ENCODE measurements at places on chromosomes 11 and 22.

DNA sequence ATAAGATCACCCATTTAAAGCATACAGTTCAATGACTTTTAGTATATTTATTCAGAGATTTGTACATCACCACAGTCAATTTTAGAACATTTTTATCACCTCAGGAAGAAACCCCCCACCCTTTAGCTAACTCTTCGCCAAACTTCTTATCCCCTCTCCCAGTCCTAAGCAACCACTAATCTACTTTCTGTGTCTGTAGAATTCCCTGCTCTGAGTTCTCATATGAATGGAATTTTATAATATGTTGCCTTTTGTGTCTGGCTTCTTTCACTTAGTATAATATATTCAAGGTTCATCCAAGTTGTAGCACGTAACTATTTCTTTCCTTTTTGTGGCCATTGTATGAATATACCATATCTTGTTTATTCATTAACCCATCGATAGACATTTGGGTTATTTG lies 3.6 kb downstream of the ANKRD13D start:
- no peak for DNase-seq

DNA sequence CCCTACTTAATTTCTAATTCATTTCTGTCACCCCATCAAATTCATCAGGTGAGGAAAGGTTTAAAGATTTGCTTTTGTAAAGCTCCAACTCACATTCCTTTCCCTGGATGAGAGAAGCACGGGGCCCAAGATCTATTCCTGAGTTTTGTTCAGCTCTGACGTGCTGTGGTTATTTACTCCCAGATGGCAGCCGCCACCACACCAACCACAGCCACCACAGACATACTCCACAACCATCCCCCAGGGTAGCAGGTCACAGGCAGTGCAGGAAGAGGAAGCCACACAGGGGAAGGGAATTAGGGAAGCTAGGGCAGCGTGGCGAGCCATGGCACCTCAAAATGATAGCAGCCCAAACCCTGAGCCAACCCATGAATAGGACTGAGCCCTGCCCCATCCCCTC lies 63.5 kb upstream of the CSNK2A3 start:
- DNase-seq = no peak

- DNase-seq = no peak
Observed at GRCh38 chr11:41935241-41935640, 475.8 kb upstream of the LRRC4C start.

DNA sequence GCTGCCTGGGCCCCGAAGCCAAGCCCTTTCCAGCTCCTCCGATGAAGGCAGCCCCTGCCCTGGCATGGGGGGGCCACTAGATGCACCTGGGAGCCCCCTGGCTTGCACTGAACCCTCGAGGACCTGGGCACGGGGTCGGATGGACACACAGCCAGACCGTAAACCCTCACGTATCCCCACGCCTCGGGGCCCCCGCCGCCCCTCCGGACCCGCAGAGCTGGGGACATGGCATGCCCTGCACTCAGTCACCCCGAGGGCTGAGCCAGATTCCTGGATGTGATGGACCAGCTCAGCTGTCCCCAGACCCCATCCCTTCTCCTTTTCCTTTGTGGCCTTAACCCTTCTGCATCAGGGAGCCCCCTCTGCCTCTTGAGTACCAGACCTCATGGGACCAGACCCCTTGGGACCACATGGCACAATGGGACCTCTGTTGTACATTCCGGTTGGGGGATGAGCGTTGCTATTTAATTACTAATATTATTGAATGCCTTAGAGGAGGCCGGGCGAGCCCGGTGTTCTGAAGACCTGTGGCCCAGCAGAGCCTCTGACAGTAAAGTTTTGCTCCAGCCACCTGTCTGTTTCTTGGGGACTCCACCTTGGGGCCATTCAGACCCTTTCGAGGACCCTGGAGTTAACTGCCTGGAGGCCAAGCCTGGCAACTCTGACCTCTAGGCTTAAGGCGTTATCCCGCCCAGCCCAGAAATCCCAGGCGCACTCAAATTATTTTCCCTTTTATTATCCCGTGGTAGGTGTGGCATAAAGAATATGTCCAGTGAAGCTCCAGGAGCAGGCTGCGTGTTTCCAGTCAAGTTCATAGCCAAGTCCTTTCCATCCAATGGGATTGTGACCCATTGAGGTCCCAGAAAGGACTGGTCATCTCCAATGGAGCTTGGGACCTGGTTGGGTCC lies 3.0 kb downstream of the RASL10A start:
- no peak for DNase-seq

- DNase-seq = no peak
Observed at GRCh38 chr11:19730373-19730772, 17.7 kb downstream of the NAV2 start.

- DNase-seq = no peak
Observed at GRCh38 chr11:46914910-46915309, 3.4 kb downstream of the LRP4 start.

GRCh38 chr11:9643751-9644150 lies 20.1 kb upstream of the SWAP70 start:
- no peak for DNase-seq

DNA sequence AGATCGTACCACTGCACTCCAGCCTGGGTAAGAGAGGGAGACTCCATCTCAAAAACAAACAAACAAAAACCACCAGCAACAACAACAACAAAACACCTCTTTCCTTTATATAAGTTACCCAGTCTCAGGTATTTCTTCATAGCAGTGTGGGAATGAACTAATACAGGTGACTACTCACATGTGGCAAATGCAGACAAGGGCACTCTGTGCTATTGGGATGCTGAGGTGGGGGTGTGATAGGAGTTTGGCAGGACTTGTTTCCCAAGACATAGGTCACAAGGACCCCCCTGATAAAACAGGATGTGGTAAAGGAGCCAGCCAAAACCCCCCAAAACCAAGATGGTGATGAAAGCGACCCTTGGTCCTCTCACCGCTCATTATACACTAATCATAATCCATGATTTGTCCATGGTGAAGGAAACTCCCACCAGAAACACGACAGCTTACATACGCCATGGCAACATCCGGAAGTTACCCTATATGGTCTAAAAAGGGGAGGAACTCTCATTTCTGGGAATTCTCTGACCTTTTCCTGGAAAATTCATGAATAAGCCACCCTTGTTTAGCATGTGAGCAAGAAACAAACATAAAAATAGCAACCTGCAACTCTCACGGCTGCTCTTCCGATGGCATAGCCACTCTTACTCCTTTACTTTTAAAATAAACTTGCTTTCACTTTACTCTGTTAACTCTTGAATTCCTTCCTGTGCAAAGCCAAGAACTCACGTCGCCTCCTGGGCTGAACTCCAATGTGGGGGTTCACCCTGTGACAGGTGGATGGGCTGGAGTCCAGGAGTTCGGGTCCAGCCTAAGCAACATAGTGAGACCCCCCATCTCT lies 18.8 kb upstream of the INCENP start:
- DNase-seq = no peak

DNA sequence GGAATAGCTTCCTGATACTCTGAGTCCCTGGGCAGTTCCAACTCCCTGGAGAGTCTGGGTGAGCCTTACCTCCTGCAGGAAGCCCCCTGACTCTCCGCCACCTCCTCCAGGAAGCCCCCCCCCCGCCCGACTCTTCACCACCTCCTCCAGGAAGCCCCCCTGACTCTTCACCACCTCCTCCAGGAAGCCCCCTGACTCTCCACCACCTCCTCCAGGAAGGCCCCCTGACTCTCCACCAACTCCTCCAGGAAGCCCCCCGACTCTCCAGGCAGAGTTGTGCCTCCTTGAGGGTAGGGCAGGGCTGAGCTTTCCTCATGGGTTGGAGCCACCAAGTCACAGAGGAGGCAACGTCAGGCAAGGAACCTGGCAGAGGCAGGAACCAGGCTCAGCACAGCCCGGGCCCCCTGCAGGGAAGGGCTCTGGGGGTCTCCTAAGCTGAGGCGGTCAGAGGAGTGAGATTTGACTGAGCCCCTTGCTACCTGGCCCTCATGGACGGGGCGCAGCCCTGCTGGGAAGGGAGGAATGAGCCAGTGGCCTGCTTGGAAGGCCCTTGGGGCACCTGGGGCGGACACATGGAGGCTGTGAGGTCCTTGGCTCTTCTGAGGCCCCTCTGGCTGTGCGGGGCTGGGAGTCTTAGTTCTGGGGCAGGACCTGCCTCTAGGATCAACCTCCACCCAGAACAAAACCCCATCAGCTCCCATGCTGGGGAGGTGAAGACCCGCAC lies 18.1 kb downstream of the MRGPRG start:
- DNase-seq = no peak

DNA sequence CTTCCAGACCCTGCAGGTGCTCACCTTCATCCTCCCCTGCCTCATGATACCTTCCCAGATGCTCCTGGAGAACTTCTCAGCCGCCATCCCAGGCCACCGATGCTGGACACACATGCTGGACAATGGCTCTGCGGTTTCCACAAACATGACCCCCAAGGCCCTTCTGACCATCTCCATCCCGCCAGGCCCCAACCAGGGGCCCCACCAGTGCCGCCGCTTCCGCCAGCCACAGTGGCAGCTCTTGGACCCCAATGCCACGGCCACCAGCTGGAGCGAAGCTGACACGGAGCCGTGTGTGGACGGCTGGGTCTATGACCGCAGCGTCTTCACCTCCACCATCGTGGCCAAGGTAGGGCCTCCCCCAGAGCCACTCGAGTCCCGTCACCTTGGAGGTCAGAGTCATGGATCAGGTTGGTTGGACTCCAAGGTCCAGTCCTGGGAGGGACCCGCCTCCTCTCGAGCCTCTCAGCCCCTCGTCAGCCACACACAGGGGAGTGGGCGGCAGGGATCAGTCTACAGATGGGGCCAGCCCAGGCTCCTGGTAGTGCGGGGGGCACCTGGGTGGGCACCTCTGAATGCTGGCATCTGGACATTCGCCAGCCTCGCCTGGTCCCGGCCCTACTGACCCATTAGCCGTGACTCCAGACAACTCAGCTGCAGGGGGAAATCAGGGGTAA lies 34.8 kb upstream of the SLC22A12 start:
- no peak for DNase-seq

GRCh38 chr22:38554281-38554680 lies 15.7 kb downstream of the DMC1 start:
- DNase-seq = no peak

DNA sequence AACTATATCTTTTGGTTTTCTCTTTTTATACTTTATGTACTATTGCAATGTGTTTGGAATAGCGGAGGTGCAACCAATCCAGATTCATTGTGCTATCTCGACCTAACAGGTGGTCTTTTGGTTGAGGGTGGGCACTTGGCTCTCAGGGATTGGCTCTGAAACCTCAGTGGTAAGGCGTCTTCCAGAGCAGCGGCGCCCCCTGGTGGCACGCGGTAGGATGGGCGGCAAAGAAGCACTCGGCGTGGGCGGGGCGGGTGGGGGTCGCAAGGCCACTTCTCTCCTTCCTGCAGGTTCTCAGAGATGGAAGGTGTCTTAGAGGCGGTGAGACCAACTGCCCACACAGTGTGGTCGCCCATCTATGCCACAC lies 19.2 kb upstream of the PLET1 start:
- DNase-seq = no peak

DNA sequence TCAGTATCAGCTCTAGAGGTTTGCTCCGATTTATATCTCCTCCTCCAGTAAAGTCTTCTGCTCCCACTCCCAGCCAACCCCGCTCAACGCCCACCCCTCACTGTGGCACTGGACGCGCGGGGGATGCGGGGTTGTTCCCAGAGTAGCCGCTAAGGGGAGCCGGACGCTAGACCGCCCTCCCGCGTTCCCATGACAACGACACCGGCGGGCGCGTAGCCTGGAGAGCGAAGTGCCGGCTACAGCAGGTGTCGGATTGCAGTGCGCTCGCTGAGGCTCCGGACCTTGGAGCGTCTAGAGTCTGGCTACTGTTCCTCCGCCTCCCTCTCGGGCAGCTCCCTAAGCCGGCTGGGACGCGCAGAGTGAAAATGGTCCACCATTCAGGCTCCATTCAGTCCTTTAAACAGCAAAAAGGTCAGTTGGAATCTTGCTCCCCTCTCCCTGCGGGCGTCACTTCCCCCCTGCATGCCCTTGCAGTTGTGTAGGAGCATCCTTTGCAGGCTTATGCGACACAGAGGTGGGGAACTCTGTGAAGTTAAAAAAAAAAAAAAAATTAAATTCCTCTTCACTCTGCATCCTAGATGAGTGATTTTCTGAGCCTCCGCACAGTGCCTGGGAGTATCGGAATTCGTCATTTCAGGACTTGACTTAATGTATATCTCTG lies at the start of gene ANO3:
Gene ANO3 (plus strand): TSS at position 220 of the 661 bp plus-strand sequence. CDS start 146 bp downstream, at position 366.
- peak; percentile 87 for DNase-seq

- no peak for DNase-seq
Observed at GRCh38 chr11:1308743-1309497, 512 bp downstream of the TOLLIP start.

- DNase-seq = no peak
Observed at GRCh38 chr11:76686261-76687079, 15.9 kb upstream of the LRRC32 start.

DNA sequence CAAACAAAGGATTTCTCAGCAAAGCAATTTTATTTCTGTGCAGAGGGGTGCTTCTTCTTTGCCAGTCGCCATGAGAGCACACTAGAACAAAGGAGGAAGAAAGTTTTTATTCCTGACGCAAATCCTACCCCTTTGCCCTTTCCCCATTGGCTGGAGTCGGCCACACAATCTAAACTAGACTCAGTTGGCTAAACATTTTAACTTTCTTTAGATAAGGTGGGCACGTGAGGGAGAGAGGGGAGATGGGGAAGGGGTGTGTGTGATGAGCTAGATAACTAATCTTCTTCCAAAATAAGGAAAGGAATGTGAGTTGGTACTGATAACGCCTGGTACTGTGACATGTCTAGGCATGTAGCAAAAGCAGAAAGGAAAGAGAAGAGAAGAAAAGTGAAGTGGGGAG lies 626 bp downstream of the TRIM22 start:
- no peak for DNase-seq

- DNase-seq = peak; percentile 83
Observed at GRCh38 chr11:3160252-3161031, 4.7 kb downstream of the OSBPL5 start.

GRCh38 chr22:42294034-42294985 lies 23.9 kb upstream of the TCF20 start:
- DNase-seq = no peak

DNA sequence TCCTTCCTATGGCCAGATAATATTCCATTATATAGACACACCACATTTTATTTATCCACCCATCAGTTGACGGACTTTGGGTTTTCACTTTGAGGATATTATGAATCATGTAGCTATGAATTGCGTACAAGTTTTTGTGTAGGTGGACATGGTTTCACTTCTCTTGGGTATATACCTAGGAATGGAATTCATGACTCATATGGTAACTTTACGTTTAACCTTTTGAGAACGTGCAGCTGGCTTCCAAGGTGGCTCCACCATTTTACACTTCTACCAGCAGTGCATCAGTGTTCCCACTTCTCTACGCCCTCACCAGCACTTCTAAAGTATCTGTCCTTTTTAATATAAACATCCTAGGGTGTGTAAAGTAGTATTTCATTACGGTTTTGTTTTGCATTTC lies 112.0 kb downstream of the PLEKHA7 start:
- no peak for DNase-seq

DNA sequence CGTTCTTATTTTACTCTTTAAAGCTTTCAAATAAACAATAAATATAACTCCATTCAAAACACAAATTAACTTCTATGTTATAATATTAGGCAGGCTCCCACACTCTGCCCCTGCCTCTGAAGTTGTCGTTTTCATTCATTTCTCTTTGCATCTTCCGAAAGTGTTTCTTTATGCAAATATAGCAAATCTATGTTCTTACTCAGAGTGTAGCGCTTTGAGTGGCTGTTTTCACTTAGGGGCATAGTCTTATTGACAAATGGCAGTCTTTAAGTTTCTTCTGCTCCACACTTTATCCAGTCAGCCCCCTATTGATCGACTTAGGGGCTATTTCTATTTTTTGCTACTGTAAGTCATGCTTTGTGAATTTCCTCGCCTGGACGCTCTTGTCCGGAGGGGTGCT lies 45.3 kb upstream of the RTL6 start:
- DNase-seq = no peak

Data from iPS DF 19.7 (cell line).